ENCODE measurements at places on chromosomes 4 and X. TPM values are rescaled to one million over a fixed set of nuclear protein-coding genes. Genes with fewer than 3 reads are reported as not detected.

Gene VCX
- not detected for total RNA-seq

Gene PLAC8
- 5.0 TPM for total RNA-seq

DNA sequence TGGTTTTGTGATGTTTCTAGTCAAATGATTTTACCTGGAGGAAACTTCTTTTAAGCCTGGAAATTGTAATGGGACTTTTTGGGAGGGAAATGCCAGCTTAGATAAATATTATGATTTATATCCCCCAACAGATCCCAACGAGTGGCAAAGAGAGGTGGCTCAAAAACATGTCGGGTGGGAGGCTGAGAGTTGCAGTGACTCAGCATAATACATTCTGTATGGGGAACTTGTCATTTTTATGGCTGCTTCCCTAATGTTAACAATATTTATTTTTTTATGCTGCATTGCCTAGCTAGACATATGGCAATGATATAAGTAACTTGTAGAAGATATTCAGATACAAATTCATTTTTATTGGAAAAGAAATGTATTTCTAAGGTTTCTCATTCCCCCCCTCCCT is 219.0 kb downstream of the ARHGAP10 start:
- no peak for DNase-seq

DNA sequence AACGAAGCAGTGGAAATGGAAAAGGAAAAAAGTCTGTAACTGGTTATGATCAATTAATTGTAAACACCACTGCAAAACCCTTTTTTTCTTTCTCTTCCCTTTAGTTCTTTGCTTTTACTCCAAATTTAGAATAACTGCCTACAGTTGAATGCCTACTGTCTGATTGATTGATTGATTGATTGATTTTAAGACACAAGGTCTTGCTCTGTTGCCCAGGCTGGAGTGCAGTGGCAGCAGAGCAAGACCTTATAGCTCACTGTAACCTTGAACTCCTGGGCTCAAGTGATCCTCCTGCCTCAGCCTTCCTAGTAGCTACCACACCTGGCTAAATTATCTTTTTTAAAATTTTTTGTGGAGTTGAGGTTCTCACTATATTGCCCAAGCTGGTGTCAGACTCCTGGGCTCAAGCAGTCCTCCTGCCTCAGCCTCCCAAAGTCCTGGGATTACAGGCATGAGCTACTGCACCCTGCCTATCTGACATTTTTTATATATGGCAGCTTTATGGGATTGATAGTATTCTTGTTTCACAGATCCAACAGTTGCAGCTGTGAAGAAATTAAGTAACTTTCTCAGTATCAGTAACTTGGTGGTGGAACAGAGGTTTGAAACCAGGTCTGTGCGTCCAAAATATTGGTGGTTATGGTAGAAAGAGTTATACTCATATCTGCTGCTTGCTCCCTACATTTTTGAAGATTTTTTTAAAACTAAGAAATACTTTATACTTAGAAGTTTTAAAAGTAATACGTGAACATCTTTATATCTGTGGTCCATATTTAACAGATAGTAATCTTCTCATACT is 12.4 kb downstream of the UBE2K start:
- no peak for DNase-seq

- no peak for DNase-seq
Measured at GRCh38 chrX:1529756-1530155, 7.2 kb downstream of the P2RY8 start.

Gene ANAPC4
- total RNA-seq = 13.9 TPM

Gene EDA2R
- total RNA-seq = 1.5 TPM

DNA sequence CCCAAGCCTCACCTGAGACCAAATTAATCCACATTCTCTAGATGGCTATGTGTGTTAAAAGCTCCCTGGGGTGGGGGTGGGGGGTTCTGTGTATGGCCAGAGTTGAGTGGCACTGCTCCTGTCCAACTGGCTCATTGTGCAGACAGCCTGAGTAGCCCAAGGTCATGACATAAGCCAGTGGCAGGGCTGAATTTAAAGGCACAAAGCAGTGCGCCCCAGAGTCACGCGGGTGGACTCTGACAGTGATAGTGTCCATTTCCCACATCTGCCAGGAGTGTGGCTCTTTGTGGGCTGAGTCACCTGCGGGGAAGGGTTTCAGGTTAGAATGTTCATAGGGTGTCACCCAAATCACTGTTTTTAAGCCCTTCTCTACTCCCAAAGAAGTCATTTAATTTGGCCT is 45.4 kb downstream of the SCD5 start:
- peak; percentile 29 for DNase-seq

Gene MAGEC1
- not detected for total RNA-seq

DNA sequence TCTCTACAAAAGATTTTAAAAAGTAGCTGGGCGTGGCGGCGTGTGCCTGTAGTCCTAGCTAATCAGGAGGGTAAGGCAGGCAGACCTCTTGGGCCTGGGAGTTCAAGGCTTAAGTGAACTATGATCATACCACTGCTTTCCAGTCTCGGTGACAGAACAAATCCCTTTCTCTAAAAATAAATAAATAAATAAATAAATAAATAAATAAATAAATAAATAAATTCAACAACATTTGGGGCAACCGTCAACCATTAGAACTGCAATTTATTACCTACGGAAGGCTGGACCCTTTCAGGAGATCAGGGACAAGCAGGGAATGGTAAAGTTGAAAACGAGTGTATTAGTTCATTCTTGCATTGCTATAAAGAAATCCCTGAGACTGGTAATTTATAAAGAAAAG is 136.2 kb upstream of the USP9X start:
- no peak for DNase-seq

- no peak for DNase-seq
Measured at GRCh38 chr4:80393246-80393969, 57.9 kb downstream of the CFAP299 start.

GRCh38 chrX:14232688-14233087 is 203.0 kb upstream of the GEMIN8 start:
- DNase-seq = no peak

DNA sequence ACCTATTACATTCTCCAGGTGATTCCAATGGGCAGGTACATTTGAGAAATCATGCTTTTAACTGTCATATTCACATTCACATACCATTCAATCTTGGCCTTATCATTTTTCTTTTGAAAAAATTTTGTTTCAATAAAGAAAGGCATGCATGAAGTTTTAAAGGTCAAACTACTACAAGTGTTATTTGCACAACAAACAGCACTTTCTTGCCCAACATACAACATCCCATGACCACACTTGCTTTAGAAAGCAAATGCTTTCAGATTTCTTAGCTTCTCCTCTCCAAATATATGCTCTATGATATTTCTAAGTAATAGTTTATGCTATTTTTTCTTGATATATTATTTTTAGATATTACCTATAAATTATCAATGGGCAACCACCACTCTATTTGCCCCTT is 58.2 kb downstream of the NLGN4X start:
- no peak for DNase-seq

Gene FGFBP1
- total RNA-seq = 0.25 TPM

DNA sequence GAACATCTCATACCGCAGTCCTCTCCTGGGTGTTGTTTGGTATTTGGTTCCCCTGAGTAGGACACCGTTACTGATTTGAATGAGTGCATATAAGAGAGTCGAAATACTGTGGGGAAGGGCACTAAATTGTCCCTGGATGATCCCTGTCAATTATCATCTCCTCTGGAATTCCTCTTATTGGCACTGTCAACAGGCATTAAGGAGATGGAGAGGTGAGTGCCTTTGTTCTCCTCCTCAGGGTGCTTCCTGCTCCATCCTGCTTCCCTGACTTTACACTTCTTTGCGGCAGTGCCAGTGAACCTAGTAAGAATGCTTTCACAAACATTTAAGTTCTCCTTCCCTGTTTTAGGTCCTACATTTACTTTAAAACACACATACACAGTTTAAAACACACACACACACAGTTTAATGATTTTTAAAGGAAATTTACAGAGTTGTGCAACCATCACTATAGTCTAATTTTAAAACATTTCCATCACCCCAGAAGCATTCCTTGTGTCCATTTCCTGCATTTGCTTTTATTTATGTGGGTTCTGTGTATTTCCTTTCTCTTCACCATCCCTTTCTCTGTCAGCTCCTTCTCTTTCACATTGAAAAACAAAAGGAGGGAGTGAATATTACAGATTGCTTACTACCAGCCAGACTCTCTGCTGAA is 20.9 kb upstream of the ZRSR2 start:
- no peak for DNase-seq

GRCh38 chr4:20265726-20266125 is 14.0 kb downstream of the SLIT2 start:
- DNase-seq = no peak

DNA sequence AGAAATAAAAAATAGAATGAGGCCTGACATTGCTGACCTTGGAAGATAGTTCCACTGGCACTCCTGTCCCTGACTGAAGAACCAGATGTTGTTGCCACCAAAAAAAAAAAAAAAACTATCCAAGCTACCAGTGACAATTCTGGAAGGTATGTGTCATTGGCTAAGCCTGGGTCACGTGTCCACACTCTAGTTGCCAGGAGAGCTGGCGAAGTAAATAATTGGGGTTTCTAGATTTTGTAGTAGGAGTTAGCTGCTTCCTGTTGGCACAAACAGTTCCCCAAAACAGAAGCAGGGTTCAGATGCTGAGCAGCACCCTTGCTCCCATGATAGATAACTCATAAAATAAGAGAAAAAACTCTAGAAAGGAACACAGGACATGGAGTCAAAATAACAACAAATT is 20.5 kb downstream of the MND1 start:
- no peak for DNase-seq

DNA sequence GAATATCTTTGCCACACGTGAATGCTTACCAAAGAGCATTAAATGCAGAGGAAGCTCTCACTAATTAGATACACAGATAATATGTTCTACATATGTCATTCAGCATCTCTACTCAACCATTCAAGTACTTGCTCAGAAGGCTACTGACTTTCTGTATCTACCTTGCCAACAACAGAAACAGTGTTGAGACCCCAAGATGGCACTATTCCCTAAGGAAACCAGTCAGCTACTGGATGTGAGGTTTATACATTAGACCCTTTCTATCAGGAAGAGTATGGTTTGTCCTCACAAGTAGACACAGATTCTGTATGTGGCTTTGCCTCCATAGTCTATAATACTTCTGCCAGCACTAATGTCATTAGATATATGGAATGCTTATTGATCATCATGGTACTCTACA is 443.9 kb upstream of the INTU start:
- DNase-seq = no peak

GRCh38 chr4:52550186-52550585 is 108.9 kb downstream of the USP46 start:
- no peak for DNase-seq

GRCh38 chr4:174244441-174244840 is 39.0 kb downstream of the FBXO8 start:
- DNase-seq = no peak

GRCh38 chr4:100880011-100880410 is 362.2 kb upstream of the EMCN start:
- DNase-seq = no peak

DNA sequence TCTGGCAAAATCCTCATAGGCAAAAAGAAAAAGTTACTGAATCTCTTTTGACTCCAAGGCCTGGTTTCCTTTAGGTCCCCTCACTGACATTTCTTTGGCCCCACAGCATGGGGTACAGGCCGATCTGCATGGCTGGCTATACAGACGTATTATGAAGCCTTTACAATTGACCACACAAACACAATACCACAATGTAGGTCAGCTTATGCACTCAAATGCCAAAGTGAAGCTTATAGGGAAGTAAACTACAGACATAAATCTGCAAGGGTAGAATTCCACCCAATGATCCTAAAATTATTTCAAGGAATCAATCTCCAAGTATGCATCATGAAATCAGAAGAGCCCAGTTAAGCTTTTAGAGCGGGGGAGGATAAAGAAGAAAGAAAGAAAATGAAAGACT is 20.7 kb downstream of the STX18 start:
- no peak for DNase-seq

DNA sequence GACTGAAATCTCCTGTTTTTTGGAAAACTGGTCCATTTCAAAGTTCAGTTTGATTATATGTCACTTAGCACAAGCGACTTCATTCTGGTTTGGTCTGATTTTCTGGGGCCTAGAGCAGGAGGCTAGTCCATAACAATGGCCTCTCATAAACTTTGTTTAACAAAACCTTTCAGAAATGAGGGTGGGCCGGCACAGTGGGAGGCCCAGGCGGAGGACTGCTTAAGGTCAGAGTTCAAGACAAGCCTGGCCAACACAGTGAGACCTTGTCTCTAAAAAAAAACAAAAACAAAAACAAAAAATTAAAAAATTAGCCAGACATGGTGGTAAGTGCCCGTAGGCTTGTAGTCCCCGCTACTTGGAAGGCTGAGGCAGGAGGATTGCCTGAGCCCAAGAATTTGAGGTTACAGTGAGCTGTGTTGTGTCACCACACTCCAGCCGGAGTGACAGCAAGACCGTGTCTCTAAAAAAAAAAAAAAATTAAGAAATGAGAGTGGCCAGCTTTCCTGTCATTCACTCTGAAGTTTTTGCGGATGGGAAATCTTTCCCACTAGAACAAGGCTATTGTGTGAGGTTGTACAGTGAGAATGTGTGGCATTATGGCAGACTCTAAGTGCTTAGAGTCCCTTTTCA is 1.2 kb upstream of the PLAC8 start:
- DNase-seq = no peak

- no peak for DNase-seq
Measured at GRCh38 chr4:42761804-42762203, 104.9 kb upstream of the ATP8A1 start.

Gene SYTL5
- total RNA-seq = 0.06 TPM

DNA sequence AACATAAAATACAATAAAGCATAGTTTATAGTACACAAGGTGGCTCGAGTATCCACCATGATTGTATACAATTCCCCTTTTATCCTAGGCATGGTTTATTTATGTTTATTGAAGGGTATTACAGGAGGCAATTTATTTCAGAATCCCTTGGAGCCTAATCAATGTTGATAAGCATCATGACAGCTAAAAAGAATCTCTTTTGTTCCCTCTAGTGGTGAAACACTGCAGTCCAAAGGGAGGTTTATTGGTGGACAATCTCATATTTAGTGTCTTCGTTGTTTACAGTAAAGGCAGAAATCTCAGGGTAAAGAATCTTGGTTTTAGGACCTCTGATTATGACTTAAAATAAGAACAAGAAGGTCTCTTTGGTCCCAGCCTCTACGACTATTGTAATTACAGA is 1712.5 kb downstream of the C4orf33 start:
- DNase-seq = no peak

GRCh38 chrX:43580621-43581020 is 75.5 kb upstream of the MAOA start:
- no peak for DNase-seq

DNA sequence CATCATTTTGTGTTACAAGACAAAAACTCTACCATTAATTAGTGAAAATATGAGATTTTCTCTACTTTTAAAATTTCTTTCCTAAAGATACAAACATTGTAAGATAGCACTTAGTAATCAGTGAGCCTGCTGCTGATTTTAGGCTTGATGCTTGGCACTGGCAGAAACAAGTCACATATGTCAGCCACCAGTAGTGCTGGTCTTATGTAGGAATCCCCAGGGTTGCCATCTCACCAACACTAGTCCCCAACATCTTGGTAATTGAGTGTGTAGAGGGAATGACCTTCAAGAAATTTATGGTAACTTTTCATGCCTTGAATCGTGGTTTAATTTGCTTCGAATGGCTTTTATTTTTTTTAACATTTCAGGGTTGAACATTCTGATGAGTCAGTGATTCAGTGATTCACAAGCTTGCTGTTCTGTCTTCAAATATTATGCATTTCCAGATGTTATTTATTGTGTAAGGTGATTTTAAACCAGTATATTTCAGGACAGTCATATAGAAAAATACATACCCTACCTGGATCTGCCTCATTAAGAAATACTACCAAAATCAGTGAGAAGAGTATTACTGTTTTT is 11.9 kb downstream of the EXOC1 start:
- no peak for DNase-seq

Gene SMIM43
- total RNA-seq = 0.12 TPM

Gene NPNT
- 1.4 TPM for total RNA-seq

Data from right cardiac atrium (tissue), 5 donors.